ENCODE measurements at places on chromosomes 6 and 20.

DNA sequence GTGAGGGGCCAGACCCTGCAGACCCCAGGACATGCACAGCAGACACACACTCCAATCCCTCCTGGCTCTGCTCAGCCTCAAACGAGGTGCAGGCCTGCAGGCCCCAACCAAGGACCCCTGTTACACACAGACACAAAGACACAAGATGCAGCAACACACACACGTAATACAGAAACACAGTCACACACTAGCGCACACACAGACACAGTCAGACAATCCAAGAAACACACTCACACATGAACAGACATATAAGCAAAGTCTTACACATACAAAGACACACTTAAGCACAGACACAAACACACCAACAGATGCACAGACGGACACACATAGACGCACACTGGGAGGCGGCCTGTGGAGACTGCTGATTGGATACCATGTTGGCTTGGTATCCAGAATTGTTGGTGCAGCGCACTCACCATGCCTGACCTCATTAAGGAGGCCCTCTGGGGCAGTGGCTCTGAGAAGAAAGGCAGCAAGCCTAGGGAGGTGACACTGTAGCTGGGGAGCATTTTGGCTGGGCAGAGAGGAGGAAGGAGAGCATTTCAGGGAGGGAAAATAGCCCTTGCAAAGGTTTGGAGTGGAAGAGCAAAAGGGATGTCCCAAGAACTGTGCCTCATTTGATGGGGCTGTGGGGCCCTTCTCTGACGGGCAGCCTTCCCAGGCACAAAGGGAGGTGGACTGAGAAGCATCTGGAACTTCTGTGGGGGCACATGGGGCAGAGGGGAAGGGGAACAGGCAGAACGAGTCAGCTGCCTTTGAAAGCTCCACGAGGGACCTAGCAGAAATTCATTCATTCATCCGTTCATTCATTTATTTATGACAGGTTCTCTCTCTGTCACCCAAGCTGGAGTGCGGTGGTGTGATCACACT, 1.4 kb upstream of the HSPA12B start:
- DNase-seq: no peak

DNA sequence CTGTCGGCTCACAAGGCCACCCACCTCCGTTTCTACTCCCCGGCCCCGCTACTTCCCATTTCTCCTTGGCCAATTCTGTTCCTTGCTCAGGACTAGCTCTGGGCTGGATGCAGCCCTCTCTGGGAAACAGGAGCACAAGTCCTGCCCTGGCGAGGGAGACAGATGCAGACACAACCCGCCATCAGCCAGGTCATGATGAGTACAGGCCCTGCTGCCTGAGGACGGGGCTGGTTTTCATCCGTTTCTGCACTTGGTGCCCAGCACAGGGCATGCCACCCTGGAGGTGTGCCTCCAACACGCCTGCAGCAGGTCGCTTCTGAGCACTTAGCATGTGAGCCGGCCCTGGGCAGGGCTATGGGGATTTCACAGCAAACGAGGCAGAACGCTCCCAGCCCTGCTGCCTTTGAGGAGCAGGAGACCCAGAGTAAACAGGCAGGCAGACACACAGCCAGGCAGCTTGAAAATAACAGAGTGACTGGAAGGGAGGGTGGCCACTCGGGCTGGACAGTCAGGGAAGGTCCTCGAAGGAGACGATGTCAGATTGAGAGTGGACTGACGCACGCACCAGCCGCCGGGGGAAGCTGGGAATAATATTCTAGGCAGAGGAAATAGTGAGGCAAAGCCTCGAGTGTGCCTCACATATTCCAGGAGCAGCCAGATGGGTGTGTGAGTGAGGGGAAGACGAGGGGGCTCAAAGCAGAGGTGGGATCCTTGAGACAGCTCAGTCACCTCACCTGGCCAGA, 21.2 kb upstream of the VSTM2L start:
- no peak for DNase-seq

DNA sequence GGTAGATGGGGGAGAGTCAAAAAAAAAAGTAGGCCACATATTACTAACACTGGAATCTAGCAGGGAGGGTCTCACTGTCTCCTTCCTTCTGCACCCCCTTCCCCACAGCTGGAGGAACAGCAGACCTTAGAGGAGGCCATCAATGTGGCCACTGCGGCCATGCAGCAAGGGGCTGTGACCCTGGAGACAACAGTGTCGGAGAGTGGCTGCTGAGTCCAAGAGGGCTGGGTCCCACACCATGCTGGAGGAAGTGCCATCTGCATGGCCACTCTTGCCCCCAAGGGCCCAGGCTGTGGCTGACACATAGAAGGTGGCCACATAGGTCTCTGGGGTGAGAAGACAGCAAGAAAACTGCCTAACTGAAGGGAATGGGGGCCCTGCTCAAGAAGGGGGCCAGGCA, 2.6 kb upstream of the DEF6 start:
- DNase-seq: no peak

- no peak for DNase-seq
Measured at GRCh38 chr6:34149452-34149810, 3.5 kb upstream of the GRM4 start.

DNA sequence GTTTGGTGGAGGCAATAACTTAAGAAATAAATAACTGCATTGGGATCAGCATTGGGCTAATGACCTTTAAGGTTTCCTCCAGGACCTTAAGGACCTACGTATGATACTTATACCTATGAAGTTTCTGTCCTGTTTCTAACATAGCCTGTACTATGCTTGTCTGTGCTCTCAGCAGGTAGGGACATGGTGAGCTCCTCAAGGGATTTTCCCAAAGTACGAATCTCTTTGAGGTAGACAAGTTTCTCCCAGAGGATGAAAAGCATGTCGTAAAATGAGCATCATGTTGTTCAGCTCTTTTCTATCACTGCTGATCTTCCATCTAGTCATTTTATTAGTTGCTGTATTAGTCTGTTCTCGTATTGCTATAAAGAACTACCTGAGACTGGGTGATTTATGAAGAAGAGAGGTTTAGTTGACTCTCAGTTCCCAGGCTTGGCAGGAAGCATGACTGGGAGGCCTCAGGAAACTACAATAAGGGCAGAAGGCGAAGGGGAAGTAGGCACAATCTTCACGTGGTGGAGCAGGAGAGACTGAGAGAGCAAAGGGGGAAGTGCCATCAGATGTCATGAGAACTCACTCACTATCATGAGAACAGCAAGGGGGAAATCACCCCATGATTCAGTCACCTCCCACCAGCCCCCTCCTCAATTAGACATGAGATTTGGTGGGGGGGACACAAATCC, 77.8 kb upstream of the TGM3 start:
- no peak for DNase-seq

DNA sequence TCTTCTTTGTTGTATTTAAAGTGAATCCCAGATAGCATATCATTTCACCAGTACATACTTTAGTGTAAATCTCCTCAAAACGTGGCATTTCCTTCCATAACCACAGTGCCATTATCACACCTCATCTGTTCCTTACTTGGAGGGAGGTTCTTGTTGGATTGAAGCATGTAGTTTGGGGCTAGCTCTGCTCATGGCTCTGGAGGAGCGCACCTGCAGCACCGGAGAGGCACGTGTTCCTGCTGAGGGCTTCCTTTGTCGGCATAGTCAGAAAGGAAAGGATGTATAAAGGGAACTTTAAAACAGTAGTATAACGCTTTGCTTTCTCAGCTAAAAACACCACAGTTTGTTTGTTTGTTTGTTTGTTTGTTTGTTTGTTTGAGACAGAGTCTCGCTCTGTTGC, 121.7 kb upstream of the TMEM181 start:
- no peak for DNase-seq

All from activated CD4-positive, alpha-beta T cell treated with anti-CD3 and anti-CD28 coated beads, Interleukin-2, amount 50 U/mL, for 4 hours (primary cell).